Mesangial cell (primary cell): ENCODE measurements at places on chromosomes 5 and 9. TPM values are rescaled to one million over a fixed set of nuclear protein-coding genes. Genes with fewer than 3 reads are reported as not detected.

The MARCHF3 gene
- 1.5 and 3.1 TPM in 2 replicates for total RNA-seq

The SLC34A3 gene
- total RNA-seq: not detected in 2 replicates

The SPATA31D4 gene
- not detected in 2 replicates for total RNA-seq

The ARSI gene
- total RNA-seq: 14.8 and 32.3 TPM in 2 replicates

The C9orf50 gene
- 0.16 and 0.25 TPM in 2 replicates for total RNA-seq

The PTGR1 gene
- total RNA-seq: 44.2 and 72.9 TPM in 2 replicates

The COL27A1 gene
- 6.7 and 6.8 TPM in 2 replicates for total RNA-seq

The NUTM2G gene
- not detected in 2 replicates for total RNA-seq

The SURF2 gene
- 22.8 and 33.9 TPM in 2 replicates for total RNA-seq

The MGAT4B gene
- total RNA-seq: 257 and 417 TPM in 2 replicates

The ORM2 gene
- total RNA-seq: not detected in 2 replicates

The RAB3C gene
- under 0.01 TPM in 1 of 2 replicates, not detected in the other for total RNA-seq

The LRRC19 gene
- total RNA-seq: under 0.01 TPM in 1 of 2 replicates, not detected in the other

The ADAMTSL2 gene
- total RNA-seq: under 0.01 and 0.25 TPM in 2 replicates
